ENCODE measurements at places on chromosomes 16 and 17. TPM values are rescaled to one million over a fixed set of nuclear protein-coding genes. Genes with fewer than 3 reads are reported as not detected.

- DNase-seq = peak; percentile 64
These were observed 28.3 kb downstream of the C16orf95 start for GRCh38 chr16:87288753-87289362.

- no peak for DNase-seq
These were observed 44.0 kb upstream of the ABCC11 start for GRCh38 chr16:48291303-48291702.

- DNase-seq = no peak
These were observed 22.1 kb downstream of the MRC2 start for GRCh38 chr17:62649570-62649969.

CSHL1 gene
- not detected for total RNA-seq

DNA sequence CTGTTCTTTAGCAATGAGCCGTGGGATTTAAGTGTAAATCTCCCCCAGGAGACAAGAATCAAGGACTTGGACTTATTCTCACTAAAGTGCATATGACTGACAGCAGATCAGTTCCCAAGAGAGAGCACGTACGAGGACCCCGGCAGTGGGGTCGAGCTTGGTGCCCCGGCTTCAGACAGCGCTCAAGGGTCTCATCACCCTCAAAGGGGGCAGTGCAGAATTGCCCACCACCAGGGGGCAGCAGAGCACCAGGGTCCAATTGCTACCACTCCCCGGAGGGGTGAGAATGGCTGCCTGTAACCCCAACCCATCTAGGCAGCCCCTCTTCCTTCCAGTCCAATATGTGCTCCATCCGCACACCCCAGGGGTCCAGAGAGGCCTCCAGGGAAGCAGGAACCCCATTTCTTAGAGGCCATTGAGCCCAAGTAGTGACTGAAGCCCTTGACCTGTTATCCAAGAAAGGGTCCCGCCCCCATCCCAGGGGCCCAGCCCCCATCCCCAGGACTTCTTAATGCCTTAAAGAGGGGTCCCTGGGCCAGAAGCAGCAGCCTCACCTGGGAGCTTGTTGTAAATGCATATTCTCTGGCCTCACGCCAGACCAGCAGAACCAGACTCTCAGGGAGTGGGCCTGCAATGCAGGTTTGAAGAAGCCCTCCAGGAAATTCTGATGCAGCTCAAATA, 86.1 kb downstream of the ZDHHC7 start:
- no peak for DNase-seq

DNA sequence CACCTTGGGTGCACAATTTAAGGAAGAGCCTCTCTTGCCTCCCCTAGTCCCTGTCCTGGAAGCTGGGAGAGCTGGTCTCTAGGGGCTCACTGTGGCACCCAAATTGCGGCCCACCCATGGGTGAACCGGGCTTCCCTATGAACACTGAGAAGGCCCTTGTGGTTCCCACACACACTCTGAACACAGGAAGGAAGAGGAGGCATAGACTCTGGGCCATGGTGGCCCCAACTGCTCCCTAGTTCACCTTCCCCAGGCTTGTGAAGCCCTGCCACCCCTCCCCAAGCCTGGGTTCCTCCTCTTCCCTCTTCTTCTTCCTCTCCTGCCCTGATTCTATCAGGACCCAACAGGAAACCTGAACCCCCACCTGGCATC, 10.5 kb downstream of the SREBF1 start:
- no peak for DNase-seq

- DNase-seq = peak; percentile 73
These were observed at the start of gene ARHGAP44 for GRCh38 chr17:12789481-12790248. Gene ARHGAP44 (plus strand): TSS chr17:12789498. CDS start chr17:12789839, 341 bp downstream.

GRCh38 chr17:83196024-83196365, 116.6 kb downstream of the METRNL start:
- DNase-seq = no peak

GRCh38 chr17:66775271-66775670, 59.6 kb upstream of the CACNG5 start:
- DNase-seq = no peak

IGSF6 gene
- 1.3 TPM for total RNA-seq

DNA sequence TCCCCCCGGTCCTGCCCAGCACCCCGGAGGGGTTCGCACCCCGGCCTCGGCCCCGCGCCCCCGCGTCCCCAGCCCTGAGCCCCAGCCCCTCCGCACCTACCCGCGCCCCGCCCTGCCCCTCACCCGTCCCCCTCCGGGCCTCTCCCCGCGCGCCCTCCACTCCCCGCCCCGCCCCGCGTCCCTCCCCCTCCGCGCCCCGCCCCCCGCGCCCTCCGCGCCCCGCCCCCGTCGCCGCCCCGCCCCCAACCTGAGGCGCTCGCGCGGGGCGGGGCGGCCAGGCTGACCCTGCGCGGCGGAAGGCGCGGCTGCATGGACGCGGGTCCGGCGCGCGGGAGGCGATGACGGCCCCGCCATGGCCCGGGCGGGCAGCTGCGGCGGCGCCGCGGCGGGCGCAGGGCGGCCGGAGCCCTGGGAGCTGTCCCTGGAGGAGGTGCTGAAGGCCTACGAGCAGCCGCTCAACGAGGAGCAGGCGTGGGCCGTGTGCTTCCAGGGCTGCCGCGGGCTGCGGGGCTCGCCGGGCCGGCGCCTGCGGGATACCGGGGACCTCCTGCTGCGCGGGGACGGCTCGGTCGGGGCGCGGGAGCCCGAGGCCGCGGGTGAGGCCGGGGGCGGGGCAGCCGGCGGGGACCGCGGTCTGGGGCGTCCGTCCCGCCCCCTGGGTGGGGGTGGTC, at the start of gene SPIRE2:
TSS of gene SPIRE2 (plus strand) at position 277 of the 671 bp plus-strand sequence. CDS start at position 353, 76 bp downstream.
- peak; percentile 93 for DNase-seq
